Astrocyte of the cerebellum (primary cell): ENCODE measurements at places on chromosomes 6 and 20.

GRCh38 chr6:38801305-38801704, 86.2 kb downstream of the DNAH8 start:
- DNase-seq, result no peak

DNA sequence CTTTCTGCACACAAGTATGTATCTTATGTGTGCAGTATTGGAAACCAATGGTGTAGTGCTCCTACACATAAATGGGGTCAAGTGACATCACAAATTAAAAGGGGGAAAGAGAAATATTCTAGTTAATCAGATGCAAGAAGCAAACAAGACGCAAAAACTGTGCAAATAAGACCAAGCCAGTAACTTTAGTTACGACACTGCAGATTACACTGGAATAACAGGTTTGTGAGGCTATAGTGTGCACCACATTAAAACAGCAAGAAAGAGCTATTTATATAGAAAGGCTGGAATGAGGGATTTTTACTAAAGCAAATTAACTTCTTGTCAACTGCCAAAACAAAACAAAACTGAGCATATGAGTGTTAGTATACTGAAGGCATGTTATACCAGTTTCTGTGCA, 45.8 kb downstream of the NR2E1 start:
- no peak for DNase-seq

DNA sequence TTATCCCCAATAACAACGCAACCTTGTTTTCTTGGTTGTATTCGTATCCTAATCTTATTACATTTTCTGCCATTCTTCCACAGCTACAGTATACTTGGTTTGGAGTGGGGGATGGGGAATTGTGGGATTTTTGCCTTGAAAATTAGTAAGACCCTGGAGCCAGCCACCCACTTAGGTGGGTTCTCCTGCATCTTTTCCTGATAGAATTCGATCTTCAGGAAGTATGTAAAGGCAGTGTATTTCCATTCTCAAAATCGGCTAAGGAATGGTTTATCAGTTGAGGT, 1.1 kb downstream of the ITCH start:
- DNase-seq, result no peak

DNA sequence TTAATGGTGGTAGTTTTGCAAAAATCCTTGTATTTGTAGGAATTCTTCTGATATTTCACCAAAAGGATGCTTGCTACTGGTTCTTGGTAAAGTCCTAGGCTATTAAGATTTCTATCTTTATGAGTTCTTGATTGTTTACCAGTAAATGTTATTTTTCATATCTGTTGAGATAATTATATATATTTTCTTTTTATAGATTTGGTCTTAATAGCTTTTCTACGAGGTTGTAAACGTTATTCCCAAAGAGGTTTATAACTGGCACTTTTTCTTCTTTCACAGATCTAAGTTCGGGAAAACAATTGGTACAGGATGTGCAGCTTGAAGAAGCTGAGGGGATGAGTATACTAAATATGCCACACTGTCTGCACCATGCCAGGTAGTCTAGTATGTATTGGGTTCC, 55.1 kb upstream of the HBS1L start:
- DNase-seq, result no peak

GRCh38 chr6:101125380-101125971, 244.3 kb upstream of the ASCC3 start:
- no peak for DNase-seq

- DNase-seq, result peak; percentile 90
Measured at GRCh38 chr20:17873410-17874270, 95.0 kb downstream of the SNX5 start.

DNA sequence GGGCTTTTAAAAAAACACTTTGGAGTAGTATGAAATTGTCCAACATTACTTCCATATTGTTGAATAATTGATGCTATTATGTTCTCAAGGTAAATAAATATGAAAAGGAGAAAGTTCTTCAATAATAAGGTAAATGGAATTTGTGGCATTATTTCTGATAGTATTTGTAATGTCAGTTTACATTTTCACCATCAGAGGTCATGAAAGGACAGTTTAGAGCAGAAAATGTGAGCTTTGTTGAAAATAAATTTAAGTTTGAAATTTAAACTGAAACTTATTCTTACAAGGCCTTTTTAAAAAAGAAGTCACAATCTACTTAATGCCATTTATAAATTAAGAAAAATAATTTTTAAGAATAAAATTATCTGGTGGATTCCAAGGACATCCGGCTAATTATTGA, 15.8 kb upstream of the CEP162 start:
- no peak for DNase-seq

GRCh38 chr6:131764350-131764749, 43.5 kb upstream of the ENPP1 start:
- no peak for DNase-seq

- no peak for DNase-seq
Measured at GRCh38 chr20:63301671-63302070, 8.7 kb downstream of the COL20A1 start.

DNA sequence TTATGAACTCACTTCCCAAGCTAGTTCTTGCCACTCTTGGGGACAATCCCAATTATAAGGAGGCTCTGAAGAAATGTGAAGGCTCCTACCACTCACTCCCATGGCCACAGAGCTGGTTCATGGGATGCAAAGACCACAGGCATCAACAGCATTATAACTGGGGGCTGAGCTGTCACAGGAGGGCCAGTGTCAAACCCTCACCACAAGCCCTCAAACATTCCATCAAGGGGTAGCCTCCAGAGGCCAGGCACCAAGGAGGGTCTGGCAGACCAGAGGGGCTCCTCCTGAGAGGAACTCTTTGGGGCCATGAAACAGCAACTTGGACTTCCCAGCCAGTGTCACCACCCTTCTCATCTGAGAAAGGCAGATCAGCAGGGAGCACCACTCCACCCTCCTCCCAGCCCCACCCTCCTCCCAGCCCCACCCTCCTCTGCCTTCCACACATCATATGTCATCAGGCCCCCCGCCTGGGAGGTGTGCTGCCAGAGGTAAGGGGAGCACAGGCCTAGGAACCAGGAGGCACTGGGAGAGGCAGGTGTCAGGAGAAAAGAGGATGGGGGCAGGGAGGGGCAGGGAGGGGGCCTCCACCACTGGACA, 1.2 kb upstream of the TSPO2 start:
- DNase-seq, result no peak

DNA sequence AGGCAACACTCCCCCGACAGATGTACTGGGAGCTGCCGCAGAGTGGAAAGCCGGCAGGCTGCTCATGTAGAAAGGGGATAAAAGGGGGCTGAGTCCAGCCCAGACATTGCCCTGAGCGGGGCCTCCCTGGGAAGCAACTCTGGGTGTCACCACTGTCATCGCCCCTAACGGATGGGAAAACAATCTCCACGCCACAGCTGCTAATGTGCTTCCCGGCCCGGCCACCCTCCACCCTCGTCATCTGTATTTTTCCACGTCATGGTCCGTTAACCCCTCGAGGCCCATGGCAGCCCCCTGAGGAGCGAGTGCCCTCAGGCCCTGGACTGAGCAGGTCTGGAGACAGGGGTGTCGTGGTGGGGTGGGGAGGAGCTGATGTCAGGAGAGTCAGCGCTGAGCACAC, 227.4 kb downstream of the DLL1 start:
- no peak for DNase-seq

GRCh38 chr20:44271915-44272663, 25.0 kb downstream of the GDAP1L1 start:
- DNase-seq, result no peak

- no peak for DNase-seq
Measured at GRCh38 chr6:142421285-142422117, 119.7 kb downstream of the ADGRG6 start.

DNA sequence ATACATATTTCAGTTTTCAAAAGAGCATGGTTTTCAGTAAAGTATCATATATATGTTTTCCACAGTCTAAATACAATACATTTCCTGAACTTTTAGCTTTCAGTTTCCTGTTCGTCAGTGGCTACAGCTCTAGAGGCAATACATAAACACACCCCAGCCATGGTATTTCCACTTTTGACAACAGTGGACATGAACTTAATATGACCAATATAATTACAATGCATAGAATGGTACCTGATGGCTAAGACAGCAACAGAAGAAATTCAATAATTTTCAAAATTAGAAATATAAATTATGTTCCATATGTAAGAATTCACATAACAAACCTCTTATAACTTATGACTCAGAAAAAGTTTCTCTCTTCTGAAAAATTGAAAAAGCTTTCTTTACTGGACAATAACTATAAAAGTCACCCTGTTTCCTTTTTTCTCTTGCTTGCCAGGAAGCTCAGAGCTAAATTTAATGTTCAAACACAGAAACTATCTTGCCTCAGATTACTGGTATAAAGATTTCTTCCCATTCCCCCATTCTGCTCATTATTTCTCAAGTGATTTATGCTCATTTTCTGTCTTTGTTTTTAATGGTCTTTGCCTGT, 19.2 kb downstream of the FKBP5 start:
- DNase-seq, result no peak

DNA sequence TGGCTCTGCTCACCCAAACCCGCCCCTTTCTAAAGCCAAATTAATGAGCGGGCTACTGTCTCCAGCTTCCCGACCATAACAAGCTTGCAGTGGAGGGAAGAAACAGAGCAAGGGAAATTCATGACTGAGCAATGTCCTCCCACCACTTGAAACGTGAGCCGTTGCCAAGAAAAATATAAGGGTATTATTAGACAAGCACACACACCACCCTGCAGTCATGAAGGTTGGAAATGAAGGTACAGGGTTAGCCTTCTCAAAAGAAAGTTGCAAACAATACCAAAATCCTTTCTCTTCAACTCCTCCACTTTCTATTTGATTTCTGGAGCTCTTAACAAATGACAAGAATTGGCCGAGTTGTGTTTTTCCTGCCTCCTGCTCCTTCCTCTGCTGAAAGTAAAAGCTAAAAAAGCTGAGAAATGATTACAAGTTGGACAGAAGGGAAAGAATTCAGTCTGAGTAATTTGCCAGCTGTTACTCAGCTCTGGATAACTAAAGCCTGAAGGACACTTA, 151.1 kb upstream of the B3GAT2 start:
- peak; percentile 89 for DNase-seq

- DNase-seq, result no peak
Measured at GRCh38 chr6:11288065-11288464, 55.6 kb upstream of the NEDD9 start.

DNA sequence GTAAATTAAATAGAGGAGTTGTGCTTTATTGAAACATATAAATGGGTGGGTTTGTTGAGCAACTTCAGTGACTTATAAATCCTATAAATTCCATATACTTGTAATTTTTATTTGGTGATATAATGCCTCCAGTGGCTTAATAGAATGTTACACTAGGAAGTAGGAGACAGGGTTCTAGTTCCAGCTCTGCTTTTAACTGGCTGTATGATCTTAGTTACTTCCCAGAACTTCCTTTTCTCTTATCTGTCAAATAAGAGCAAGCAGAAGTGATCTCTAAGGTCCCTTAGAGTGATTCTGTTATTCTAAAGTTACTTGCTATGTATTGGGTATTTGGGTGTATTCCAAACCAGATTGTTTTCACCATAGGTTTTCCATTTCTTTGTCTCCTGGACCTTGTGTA, 10.2 kb downstream of the ZSCAN23 start:
- no peak for DNase-seq

DNA sequence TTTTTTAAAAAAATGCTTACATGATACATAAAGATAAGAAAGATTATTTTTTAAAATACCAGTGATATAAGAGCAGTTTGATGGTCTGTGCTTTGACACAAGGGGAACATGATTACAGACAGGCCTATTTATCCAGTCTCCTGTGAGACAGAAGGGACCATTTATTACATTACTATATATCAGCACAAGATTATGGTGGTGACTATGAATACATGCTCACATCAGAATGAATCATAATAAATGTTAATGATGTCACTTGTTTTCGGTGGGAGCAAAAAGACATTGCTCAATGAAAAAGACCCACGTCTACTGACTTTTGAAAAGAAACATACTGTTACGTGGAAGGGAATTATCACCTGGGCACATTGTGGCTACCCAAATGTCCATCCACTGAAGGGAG, 455.1 kb downstream of the CDC5L start:
- DNase-seq, result no peak

DNA sequence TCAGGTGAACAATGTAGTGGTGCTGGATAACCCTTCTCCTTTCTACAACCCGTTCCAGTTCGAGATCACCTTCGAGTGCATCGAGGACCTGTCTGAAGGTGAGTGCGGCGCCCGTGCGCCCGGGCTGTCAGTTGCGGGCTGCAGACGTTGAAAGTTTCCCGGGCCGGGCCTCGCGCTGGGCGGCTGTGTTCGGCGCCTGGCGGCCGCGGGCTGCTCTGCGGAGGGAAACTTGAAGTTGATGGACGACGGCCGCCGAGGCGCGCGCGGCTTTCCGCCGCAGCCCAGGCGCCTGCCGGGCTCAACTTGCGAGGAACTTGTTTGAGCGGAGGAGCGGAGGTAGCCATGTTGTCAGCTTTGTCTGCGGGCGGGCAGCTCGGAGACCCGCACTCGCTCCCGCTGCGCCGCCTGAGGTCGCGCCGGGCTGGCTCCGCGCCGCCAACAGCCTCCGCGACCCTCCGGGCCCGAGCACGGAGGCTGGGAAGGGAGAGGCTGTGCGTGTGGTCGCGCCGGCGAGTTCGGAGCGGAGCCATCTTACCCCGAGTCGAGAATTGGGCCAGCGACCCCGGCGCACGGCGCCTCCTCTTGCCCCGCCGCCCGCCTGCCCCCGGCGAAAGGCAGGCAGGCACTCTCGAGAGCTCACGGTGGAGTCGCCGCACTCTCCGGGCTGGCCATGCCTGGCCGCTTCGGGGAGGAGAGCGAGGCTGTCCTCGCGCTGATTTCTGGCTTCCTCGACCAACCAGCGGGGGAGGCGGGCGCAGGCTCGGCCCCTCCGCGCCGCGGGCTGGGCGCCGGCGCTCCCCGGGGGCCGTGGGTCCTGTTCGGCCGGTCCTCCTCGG, 691 bp downstream of the ASF1A start:
- DNase-seq, result no peak

- peak; percentile 74 for DNase-seq
Measured at GRCh38 chr6:112044856-112045255, 9.0 kb upstream of the CCN6 start.

GRCh38 chr6:32092760-32093497, 16.2 kb downstream of the TNXB start:
- no peak for DNase-seq

GRCh38 chr6:1657116-1657770, 47.5 kb downstream of the FOXC1 start:
- no peak for DNase-seq

DNA sequence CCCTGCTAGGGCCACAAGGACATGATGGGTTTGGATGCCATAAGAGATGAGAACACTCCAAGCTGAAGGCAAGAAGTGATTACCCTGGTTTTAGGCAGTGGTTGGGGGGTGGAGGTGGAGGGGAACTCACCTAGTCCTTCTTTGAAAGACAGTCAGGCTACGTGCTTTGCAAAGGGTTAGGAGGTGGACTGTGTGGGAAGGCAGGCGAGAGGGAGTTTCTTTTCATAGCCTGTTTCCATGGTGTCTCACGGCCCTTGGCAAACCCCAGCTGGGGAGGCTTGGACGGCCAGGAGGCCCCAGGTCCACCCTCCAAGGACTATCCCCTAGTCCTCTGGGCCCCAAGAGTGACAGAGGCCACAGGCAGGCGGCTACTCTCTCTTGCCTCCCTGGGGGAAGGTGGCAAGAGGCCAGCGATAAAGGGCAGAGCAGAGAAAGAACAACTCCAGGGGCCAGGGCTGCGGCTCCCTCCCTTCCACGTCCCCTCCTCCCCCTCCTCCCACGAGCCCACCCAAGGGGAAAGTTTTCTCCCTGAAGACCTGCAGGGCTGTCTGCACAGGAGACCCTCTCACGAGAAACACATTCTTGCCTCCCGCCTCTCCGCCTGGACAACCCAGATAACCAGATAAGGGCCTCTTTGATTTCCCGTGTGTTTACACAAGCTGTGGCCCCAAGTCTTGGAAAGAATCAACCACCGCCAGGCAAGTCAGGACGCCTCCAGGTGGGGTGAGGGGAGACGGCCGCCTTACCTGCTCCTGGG, 74.4 kb downstream of the NOL4L start:
- DNase-seq, result no peak

- DNase-seq, result no peak
Measured at GRCh38 chr6:99348288-99349170, 945 bp downstream of the FAXC start.
